ENCODE measurements at places on chromosomes 3 and 15.

- DNase-seq, result no peak
Measured at GRCh38 chr3:100331660-100332059, 2.9 kb upstream of the NIT2 start.

DNA sequence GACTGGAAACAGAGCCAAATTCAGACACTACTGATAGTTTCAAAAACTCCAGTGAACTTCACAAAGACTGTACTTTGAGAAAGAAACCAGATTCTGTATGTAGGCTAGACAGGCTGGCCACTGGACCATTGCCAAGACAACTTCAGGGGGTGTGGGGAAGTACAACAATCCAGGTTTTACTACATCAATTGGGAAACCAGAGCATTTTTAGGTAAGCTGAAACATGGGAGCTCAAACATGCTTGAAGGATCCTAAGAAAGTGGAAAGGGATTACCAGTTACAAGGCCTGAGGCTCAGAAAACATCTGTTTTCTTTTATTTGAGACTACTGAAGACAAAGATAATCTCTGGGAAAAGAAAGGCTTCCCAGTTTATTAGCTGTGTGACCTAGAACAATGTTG, 26.9 kb upstream of the ZNF280D start:
- no peak for DNase-seq

DNA sequence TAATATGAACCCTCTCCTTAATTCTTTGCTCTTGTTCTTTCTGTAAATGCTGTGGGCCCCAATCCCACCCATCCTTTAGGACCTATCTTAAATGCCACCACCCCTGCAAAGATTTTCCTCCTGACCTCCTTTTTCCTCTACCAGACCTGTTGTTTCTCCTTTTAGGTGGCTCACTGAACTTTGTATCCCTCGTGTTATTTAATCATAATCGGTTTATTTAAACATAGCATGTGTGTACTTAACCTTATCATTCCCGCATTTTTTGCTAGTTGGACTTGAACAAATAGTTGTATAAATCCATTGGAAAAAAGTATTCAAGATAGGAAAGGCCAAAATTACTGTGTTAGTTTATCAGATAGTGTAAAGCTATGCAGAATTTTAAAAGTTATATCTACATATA, 988 bp upstream of the NFKBIZ start:
- no peak for DNase-seq

DNA sequence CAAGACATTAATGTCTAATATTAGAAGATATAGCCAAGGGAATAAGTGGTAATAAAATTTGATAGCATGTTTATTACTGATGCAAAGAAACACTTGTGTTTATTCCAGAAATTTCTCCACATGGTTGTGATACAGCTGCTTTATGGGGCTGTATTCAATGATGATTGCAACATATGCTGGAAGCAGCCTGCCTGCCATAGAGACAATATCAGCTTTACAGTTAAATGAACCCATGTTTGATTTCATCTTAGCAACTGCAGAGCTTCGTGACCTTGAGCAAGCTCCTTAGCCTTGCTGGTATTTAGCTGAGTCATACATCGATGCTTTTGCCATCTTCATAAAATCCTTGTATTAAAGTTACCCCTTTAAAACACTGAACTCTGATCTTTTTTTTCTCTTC, 168.1 kb upstream of the STAC start:
- no peak for DNase-seq

- no peak for DNase-seq
Measured at GRCh38 chr15:43538091-43538490, 20.7 kb downstream of the MAP1A start.

- no peak for DNase-seq
Measured at GRCh38 chr3:157174290-157174648, 14.3 kb upstream of the CCNL1 start.

DNA sequence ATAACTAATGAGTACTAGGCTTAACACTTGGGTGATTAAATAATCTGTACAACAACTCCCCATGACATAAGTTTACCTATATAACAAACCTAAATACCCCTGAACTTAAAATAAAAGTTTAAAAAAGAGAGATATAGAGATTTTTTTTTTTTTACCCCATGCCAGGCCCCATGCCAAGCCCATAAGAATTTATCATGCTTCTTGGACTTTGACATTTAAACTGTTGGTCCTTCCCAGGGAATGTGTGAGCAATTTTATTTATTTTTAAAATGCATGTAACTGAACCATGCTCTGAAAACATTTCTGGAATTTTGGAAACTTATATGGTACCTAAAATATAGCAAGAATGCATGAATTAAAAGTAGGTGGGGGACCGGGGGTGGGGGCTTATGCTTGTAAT, 26.3 kb downstream of the KLHL6 start:
- DNase-seq, result no peak

DNA sequence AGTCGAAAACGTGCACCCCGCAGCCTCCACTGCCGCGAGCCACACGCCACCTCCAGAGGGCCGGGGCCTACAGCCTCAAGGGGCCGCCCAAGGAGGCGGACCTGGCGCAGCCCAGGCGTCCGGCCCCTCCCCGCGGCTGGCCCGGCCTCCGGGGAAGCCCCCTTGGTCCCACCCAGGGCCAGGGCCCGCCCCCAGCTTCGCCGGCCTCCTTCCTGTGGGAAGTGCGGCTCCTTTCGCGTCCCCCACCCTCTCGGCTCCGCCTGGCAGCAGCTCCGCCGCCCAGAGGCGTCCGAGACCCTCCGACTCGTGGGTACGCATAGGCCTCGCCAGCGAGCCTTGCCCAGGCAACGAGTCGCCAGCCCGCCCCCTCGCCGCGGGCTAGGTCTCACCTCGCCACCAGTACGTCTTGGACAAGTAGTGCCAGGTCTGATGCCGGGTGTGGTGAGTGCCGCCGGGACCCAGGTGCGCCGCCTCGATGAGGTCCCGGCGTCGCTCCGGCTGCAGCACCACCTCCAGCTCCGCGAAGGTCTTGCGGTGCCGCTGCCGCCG, 642 bp downstream of the ZBTB11 start:
- DNase-seq, result peak; percentile 73

- DNase-seq, result no peak
Measured at GRCh38 chr3:192372616-192373015, 354.7 kb downstream of the FGF12 start.

DNA sequence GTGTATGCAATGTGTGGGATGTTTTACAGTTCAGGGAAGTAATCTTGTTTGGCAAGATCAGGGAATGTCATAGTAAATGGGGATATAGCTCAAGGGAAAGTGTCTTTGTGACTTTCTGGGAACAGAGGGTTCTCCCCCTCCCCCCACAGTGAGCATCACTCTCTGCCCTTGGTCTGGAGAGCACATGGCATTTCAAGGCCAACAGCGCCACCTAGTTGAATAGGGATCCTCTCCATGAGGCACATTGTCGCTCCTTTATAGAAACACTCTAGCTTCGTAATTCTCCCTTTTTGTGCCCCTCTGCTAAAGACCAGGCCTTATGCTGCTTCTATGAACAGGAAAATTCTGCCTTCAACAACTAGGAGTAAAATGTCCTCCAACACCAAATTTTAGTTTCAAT, 37.1 kb upstream of the ARNT2 start:
- DNase-seq, result peak; percentile 56

DNA sequence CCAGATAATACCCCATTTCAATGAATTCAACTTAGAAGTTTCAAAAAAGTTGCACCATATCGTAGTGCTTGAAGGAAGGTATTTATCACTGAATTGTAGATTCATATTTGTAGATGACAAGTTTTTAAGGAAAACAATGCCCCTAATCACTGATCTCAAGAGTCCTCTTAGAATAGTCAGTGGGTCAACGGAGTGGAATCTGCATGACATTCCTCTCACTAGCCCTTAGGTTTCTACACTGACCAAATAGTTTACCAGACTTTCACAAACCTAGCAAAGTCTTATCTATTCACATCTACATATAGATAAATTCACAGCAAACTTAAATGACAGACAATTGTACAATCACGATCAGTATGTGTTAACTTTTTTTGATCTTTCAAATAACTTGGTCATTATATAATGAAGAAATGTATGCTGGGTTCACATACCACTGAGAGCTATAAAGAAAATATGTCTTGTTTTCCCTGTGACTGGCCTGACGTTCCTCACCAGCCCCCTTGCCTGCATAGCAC, 35.7 kb upstream of the PHLDB2 start:
- no peak for DNase-seq

DNA sequence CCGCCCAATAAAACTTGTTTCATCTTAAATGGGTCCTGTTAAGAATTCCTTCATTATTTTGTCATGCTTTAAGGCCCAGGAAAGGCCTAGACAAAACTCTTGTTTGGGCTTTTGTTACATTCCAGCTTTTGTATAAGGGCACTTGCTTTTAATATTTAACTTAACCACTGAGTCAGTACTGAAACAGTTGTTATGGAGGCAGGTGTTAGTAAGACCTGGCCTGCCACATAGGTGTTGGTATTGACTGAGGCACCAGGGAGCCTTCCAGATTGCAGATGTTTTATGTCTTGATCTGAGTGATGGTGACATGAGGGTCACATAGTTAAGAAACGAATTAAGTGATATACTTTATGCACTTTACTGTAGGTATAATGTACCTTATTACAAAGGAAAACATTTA, 274.9 kb upstream of the TGFBR2 start:
- no peak for DNase-seq

DNA sequence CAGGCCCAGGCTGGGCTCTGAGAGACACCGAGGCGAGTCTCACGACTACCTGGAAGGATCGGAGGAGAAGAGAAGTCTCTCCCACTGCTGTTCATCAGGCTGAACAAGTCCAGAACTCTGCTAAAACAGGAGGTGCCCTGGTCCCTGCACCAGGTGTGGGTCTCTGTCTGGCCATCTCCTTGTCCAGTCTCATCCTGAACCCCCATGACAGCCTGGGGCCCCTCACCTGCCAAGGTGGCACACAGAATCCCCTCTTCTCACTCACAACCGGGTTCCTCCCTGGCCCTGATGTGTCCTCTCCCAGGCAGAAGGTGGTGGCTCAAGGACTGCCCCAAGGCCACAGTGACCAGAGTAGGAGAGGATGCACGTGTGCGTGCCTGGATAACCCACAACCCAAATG, 34.1 kb downstream of the WNT7A start:
- no peak for DNase-seq

GRCh38 chr3:15899388-15899787, 101.6 kb upstream of the ANKRD28 start:
- DNase-seq, result no peak

GRCh38 chr15:97084650-97085049, 754.1 kb downstream of the NR2F2 start:
- DNase-seq, result no peak

DNA sequence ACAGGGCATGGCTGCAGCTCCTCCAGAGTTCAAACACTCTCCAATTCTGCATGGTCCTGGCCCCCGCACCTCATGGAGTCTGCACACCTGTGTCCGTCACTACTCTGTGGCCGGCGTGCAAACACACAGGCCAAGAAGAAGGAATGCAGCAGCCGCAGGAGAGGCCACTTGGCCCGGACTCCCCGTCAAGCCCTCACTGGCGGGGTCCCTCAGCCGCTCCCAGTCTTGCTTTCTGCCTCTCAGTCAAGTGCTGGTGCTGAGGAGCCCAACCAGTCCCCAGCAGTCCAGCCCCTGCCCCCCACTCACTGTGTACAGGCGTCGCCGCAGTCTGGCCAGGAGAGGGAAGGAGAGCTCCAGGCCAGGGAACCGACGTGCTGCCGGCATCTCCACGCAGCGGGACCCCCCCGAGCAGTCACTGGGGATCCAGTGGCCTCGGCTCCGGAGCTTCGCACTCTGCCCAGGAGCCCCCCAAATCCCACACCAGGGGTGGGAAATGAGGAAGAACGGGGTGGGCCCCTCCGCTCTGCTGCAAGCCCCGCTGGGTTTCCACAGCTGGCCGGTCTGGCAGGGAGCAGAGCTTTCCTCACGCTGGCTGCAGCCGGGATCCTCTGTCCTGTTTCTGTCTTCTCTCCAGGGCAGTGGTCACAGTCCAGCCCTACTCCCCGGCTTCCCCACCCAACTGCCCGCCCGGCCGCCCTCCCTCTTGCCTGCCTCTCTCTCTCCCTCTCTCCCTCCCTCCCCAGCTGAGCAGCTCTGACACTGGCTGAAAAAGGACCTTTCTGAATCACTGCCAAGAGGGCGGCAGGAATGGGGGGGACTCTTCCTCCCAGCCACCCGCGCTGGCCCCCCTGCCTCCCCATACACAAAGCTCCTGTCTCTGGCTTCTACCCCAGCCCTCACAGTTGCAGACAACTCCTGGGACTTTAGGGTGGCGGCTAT, 16.0 kb downstream of the TNK2 start:
- no peak for DNase-seq

- no peak for DNase-seq
Measured at GRCh38 chr15:68693071-68693470, 114.3 kb downstream of the CORO2B start.

DNA sequence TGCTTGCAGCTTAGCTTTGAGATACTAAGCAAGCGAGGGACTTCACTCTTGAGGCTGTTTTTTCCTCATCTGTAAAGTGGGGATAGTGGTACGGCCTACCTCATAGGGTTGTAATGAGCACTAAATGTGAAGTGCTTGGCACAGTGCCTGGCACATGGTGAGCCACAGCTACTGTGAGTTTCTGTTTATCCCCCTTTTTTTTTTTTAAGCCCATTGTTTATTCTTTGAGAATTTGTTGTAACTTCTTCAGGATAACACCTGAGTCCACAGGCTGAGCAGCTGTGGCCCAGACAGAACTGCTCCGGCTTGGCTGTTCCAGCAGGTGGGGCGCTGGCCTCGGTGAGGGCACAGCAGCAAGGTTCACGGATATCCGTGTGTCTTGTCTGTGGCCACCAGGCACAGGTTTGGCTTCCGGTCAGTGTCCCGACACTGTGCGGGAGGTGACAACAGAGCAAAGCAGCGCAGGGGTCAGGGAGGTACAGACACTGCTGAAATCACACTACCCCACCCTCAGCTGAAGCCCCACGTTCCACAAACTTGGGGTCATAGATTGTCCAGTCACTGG, 7.3 kb upstream of the ISG20 start:
- DNase-seq, result no peak
